GM23248 (cell line): ENCODE measurements at places on chromosomes 1 and 21. TPM values are rescaled to one million over a fixed set of nuclear protein-coding genes. Genes with fewer than 3 reads are reported as not detected.
A peak's percentile ranks its signal among the peaks of the same experiment; 100 is the strongest.

Gene HOOK1
- not detected in 2 replicates for total RNA-seq

DNA sequence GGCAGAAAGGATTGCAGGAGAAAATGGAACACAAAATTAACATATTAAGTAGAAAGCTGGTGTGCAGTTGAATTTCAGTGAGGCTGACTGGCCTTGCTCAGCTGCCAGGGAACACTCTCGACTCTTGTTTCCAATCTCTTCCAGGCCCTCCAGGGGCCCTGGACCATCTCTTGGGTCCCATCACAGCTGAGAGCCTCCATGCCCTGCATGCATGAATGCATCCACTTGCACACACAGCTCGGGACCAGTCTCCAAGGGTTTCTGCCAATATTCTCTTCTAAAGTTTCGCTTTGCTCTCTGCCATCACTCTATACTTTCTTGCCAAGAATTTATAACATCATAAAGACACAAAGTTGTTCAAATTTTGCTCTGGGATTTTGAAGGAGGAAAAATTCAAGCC is 200.3 kb downstream of the DSCAM start:
- no peak for DNase-seq

GRCh38 chr1:153587314-153587713 is 21.7 kb upstream of the S100A2 start:
- no peak for DNase-seq

DNA sequence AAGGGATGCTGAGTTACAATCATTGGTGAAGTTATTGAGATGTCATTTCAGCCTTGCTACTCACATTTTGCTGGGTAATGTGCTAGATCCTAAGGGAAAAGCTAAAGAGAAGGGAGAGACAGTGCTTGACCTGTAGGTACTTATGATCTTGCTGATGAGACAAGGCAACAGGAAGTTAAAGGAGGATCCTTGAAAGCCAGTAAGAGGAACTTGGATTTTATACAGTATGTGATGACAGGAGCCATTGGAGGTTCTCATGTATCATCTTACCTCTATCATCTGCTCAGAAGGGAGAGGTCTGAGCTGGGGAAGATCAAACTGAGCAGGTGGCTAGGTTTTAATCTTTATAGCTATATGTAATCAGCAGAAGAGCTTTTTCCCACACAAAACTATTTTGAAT is 6.3 kb downstream of the APOBEC4 start:
- no peak for DNase-seq

Gene GBP6
- not detected in 2 replicates for total RNA-seq

DNA sequence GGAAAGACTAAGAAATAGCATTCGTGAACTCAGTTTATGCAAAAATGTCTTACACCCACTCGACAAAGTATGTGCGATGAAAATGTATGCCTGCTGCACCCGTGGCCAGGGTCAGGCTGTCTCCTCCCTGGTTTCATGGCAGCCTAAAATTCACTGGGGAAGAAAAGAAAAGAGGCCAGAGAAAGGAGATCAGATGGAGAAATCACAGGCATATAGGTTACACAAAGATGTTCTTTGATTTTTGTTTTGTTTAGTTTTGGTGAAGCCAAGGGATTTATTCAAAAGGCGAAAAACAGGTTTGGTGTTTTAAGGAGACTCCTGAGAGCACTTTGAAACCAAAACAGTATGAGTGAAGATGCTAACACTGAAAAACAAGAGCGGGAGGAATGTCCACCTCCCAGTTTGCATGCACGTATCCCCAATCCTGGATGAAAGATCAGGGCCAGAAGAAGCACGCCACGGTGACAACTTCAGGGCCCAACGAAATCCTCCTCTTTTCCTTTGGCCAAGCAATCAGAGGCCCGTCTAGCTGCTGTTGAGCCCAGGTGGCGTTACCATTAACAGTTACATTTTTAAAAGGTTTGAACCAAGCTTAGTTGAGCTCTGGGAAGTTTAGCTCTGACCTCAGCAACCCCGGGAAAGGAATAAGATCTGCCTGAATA is 992 bp upstream of the SSX2IP start:
- DNase-seq, result no peak

Gene AURKAIP1
- 118 and 120 TPM in 2 replicates for total RNA-seq

DNA sequence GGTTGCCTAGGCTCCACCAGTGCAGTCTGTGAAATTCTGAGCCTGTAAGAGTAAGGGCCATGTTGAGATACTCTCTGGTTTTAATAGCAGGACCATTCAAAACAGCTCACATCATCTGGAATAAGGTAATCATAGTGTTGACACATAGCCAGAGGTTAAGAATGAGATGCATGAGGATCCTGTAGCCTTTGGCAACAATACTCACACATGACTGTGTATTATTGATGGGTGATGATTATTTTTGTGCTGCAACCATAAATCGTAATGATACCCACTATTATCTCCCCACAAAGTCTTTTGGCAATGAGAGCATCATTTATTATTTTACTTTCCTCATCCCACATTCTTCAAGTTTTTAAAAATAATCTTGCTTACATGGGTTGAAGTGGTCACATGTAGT is 35.5 kb downstream of the KCNK2 start:
- DNase-seq, result peak; percentile 38

DNA sequence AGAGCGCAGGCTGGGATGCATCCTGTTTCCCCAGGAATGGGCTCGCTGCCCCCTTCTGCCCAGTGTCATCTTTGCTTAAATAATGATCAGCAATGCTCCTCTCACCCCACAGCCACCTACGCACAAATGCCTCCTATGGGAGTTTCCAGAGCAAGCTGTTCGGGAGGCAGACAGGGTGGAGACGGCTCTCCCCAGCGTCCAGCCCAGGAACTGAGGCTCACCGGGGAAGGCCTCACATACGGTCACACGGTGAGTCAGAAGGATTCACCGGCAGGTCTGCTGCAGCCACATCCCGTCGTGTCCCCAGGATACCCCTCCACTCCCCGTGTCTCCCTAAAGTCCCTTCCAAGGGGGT is 40.3 kb upstream of the RUNX3 start:
- DNase-seq, result peak; percentile 74
